Inflammatory macrophage treated with lipopolysaccharide for 4 hours (primary cell): ENCODE measurements at places on chromosomes 7 and 10.

- no peak for DNase-seq
Measured at GRCh38 chr10:79130846-79131245, 62.1 kb downstream of the ZMIZ1 start.

DNA sequence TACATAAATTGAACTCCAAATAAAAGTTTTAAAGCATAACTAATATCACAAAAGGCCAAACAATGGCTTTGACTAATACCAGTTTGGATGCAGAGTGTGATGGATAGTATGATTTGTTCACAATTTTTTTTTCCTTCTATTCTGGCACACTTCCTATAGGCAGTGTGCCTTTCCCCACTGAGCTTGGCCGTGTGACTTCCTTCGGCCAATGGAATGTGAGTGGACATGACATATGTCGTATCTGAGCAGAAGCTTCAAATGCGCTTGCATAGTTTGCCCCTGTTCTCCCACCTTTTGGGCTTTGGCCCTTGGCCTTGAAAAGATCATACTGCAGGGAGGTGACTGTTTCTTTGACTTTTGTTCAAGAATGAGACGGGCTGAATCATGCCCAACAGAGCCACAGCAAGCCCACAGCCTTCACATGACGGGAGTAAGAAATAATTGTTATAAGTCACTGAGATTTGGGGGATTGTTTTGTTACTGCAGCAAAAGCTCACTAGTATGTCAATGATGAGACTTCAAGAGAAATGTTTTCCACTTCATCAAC lies 279.9 kb upstream of the NEBL start:
- no peak for DNase-seq

- DNase-seq, result no peak
Measured at GRCh38 chr7:15798081-15798480, 111.6 kb upstream of the MEOX2 start.

DNA sequence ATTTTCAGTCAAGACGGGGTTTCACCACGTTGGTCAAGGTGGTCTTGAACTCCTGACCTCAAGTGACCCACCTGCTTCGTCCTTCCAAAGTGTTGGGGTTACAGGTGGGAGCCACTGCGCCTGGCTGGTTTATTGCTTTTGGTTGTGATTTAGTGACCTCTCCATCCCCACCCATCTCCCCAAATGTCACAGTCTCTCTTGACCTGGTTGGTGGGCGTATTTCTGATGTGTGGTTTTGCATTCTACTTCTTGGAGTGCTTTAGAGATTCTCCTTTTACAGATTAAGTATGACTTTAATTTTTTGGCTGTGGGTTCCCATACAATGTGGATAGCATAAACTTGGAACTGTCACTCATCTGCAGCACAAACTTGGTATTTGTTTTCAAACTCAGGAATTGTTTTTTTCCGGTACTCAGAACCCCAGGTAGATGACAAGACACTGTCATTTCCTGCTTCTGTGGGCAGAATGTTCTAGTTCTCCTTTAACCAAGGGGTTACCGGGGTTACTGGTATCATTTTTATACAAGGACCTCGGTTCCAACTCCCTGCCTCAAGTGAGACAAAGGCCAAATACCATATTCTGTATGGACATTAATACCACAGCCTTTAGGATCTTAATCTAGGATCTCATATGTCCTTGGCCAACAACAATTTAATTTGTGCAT lies 50.5 kb downstream of the MRC1 start:
- DNase-seq, result no peak

GRCh38 chr7:99289185-99289584 lies 16.5 kb downstream of the MYH16 start:
- no peak for DNase-seq

- no peak for DNase-seq
Measured at GRCh38 chr10:3793553-3793952, 8.5 kb upstream of the KLF6 start.

DNA sequence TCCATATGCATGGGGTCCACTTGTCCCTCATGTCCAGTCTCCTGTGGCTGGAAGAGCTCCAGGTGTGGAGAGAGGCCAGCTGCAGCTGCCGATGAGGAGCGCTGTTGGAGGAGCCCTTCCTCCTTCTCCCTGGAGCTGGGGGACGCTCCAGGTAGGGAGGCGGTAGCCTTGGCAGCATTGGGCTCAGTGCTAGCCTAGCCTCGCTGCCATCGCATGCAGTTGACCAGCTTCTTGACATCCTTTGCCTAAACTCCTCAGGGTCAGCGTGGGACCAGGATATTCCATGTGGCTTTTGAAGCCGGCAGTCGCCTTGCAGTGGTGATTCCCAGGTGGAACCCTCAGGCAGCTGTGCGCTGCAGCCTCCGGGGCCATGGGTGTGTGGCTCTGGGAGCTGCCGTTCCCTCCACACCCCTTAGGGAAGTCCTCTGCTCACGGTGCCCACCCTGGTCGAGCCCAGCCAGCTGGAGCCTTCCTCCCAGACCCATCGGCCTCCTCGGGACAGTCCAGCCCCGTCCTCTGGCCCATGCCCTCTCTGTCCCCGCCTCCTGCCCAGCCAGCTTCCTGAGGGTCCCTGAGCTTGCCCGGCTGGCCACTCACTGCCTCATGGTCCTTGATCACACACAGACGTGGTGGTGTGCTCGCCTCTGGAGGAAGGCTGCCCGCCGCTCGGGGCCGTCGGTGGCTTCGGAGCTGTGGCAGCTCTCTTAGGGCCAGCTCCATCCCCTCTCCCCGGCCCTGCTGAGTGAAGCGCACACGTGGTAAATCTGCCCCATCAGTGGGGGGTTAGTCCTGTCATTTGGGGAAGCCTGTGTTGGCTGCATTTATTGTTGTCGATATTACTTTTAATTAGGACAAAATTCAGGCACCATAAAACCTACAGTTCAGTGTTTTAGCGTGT lies 21.2 kb downstream of the INPP5A start:
- DNase-seq, result no peak

GRCh38 chr7:50497068-50497642 lies 47.0 kb upstream of the FIGNL1 start:
- DNase-seq, result no peak

DNA sequence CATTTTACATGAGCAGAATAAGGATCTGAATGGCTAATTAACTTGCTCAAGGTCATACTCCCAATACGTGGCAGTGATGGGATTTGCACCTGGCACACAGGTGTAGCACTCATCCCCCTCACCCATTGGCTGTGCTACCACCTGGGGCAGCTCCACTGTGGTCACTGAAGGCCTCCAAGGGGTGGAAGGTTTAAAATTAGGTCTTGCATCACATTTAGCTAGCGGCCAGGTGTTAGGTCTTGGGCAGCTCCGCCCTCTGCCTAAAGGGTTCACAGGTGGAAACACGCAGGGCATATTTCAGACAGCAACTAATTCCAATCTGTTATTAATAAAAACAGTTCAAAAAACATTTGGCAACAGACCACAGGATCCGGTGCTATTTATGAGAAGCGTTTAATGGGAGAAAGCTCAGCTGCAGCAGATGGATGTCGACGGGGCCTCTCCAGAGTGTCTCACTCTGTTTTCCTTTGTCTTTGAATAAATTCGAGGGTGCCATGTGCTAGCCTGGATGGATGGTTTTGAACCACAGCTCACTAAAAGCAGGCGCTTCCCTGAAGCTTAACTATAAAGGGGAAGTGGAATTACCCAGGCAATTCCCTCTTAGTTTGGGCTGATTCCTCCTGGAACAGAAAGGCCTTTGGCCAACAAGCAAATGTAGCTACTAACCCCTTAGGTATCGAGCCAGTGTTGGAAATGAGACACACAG lies 1017.6 kb downstream of the TYW1 start:
- DNase-seq, result no peak

GRCh38 chr10:123462246-123462645 lies 203.9 kb upstream of the GPR26 start:
- no peak for DNase-seq

- no peak for DNase-seq
Measured at GRCh38 chr10:12431151-12432101, 82.1 kb downstream of the CAMK1D start.

DNA sequence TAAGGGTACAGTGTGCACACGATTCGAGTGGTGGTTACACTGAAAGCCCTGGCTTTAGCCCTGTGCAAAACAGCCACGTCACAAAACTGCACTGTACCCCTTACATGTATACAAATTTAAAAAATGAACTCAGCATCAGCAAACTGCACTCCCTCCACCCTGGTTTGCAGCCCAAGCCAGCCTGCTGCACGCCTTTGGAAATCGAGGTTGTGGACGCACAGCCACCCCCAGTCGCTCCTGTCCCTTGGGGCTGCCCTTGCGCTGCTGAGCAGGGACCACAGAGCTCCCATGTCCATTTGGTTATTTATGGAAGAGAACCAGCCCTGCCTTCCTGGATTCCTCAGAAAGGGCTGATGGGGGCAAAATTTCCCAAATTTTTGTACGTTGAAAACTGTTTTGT lies 98.8 kb downstream of the INPP5A start:
- DNase-seq, result no peak

DNA sequence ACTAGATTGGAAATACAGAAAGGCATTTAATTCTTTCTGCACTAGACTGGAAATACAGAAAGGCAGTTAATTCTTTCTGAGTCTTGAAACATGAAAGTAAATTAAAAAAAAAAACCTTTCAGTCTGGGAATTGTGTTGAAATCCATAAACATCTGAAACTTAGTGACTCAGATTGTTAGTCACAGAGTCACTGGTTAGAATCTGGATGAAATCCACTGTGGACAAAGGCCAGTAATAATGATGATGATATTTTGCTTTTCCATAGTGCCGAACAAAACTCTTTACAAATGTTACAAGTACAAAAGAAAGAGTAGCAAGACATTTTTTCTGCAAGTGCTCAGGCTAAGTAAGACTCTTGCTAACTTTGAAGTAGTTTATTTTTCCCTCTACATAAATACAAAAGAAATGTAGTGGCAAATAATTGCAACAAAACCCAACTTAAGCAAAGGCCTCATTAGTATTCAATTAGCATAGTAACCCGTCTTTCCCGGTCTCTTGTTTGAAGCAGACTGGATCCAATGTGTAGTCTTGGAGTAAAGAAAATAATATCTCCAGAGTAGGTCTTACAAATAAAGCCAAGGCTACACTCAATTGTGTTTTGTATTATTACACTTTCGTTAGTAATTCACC lies 5.8 kb upstream of the PRTFDC1 start:
- peak; percentile 73 for DNase-seq

DNA sequence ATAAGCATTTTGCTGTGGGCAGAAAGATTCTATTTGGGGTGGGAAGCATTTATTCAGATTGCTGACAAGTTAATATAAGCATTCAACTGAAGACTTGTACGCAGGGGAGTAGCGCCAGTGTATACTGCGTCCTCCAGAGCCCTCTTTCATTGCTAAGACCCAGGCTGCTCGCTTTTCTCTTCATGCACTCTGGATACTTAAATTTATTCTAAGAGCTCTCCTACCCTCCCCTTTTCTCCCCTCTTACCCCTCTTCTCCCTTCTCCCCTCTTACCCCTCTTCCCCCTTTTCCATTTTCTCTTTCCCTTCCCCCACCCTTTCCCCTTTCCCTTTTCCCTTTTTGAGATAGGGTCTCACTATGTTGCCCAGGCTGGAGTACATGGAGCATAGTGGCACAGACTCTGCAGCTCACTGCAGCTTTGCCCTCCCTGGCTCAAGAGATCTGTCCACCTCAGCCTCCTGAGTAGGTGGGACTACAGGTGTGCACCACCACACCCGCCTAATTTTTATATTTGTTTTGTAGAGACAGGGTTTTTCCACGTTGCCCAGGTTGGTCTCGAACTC lies 125.8 kb downstream of the CDK14 start:
- DNase-seq, result no peak
